ENCODE measurements at places on chromosomes 6 and 20.

DNA sequence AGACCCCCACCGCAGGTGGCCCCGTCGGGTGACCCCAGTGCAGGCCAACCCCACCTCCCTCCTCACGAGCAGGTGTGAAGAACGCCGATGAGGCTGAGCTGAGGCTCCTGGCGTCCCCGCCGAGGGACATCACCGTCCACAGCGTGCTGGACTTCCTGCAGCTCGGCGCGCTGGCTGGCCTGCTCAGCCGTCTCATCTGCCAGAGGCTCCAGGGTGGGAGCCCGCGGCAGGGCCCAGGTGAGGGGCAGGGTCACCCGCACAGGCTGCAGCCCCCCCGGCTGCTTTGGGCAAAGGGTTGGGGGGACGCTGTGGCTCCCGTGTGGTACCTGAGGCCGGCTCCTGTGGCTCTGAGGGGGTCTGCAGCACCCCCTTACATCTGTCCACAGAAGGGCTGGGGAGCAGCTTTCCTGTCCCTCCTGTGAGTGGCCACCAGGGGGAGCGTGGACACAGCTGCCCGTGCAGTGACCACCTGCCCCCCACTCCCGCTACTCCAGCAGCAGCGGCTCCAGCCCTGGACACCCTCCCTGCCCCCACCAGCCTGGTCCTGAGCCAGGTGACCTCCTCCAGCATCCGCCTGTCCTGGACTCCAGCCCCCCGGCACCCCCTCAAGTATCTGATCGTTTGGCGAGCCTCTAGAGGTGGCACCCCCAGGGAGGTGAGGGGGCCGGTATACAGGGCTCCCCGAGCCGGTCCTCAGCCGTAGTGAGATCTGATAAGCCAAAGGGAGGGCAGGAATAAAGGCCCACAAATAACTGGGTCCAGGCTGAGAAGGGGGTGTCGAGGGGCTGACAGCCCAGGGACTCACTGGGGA is 16.5 kb downstream of the COL20A1 start:
- no peak for DNase-seq

DNA sequence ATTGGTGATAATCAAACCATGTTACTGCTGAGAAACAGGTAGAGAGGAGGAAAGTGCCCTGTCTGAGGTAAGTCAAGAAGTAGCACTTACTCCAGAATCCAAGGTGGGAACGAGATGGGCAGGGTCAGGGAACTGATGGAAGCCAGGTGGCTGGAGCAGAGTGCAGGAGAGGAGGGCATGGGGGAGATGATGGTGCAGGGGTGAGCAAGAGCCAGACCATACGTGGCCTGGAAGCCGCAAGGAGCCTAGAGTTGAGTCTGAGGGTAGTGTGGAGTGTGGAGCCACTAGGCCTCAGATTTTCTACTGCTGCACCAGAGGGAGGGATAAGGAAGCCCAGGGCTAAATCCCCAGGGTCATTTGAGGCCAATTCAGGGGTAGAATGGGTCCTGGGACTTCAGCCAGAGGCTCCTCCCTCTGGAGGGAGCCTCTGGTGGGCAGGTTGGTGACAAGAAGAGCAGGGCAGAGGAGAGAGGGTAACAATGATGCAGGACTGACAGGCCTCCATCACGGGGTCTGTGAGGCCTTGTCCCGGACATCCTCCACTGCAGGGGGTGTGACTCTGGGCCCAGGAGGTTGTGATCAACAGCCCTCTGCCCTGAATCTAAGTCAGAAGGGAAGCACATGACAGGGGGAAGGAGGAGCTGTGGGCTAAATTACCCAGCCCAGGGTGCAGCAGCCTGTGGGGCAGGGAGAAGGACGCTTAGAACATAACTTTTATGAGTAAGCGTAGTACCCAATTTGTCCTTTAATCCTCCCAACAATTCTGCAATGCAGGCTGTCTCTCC is 28.7 kb downstream of the COX4I2 start:
- DNase-seq, result no peak

- DNase-seq, result no peak
Measured at GRCh38 chr20:10771435-10772140, 97.8 kb upstream of the JAG1 start.

DNA sequence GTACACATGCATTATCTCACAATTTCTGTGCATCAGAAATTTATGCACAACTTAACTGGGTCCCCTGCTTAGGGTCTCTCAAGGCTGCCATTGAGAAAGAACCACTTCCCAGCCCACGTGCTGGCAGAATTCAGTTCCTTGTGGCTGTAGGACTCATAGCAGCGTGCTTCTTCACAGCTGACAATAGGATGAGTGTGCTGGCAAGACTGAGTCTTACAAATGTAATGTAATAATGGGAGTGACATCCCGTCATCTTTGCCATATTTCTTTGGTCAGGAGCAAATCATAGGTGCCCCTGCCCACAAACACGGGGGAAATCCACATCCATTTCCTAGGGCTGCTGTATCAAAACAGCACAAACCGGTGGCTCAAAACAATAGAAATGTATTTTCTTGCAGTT is 77.4 kb downstream of the FIG4 start:
- DNase-seq, result peak; percentile 73

DNA sequence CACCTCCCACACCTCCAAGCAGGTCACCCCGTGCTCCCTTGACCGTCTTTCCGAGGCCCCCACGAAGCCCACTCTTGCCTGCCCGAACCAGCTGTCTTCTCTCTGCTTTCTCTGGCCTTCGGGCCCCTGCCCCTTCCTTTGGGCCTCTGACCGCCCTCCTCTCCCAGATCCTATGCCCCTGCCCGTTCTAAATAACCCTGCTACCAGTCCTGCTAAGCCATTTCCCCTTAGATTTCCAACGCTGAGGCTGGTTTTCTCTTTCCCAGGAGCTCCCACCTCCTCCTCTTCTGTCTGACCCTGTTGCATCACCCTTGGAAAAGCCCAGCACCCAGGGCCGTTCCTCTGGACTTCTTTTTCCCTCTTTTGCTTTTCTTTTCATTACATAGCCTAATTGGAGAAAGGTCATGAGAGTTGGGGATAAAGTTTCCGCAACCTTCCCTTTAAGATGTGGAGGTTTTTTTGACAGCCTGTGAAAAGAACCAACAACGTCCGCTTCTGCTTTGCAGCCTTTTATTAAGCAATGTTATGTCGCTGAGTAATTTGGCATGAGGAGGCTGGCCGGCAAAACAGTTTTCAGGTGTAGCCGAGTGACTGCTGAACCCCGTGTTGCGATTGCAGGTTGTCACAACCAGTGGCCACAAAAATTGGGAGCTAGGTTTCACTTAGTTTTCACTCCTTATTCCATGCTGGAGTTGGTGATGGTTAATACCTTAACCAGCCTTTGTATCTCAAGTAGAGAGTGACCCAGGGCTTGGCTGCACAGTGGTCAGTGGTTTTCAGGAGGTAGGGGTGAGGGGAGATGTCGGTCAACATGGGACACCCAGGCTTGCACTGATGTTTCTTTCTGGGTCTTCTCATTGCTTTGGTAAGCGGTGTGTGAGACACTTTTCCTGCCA is 970 bp downstream of the BLTP3A start:
- DNase-seq, result peak; percentile 52

GRCh38 chr6:108186226-108186625 is 20.4 kb downstream of the NR2E1 start:
- no peak for DNase-seq
